ENCODE measurements at places on chromosomes 1 and 21.

- DNase-seq = no peak
Observed at GRCh38 chr1:175015243-175015642, 8.0 kb downstream of the MRPS14 start.

GRCh38 chr1:63651161-63651701, 58.0 kb downstream of the PGM1 start:
- DNase-seq = peak; percentile 61

DNA sequence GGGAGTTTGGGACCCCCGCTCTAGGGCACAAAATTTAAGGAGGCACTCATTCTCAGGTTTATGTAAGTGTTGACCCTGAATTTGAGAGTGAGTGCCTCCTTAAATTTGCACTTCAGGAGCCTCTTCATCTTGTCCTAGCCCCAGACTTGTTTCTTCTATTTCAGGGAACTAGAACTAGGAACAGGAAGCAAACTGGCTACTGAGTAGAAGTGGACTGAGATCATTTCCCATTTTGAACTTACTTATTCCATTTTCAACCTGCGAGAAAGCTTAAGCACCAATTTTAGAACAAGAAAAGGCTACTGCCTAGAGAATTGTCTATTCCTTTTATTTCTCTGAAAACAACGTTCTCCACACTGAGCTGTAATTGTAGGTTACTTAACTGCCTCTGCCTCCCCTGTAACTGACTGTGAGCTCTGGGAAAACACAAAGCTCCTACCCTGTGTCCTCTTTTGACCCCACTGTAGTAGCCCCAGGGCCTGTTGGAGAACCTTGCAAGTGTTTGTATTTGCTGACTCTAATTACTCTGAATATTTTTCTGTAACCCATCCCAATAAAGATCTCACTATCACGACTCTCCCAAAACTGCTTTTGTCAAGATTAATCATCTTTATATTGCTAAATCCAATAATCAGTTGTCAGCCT, 2.5 kb downstream of the PPT1 start:
- DNase-seq = no peak

GRCh38 chr21:17813353-17813752, 5.8 kb downstream of the C21orf91 start:
- DNase-seq = no peak

DNA sequence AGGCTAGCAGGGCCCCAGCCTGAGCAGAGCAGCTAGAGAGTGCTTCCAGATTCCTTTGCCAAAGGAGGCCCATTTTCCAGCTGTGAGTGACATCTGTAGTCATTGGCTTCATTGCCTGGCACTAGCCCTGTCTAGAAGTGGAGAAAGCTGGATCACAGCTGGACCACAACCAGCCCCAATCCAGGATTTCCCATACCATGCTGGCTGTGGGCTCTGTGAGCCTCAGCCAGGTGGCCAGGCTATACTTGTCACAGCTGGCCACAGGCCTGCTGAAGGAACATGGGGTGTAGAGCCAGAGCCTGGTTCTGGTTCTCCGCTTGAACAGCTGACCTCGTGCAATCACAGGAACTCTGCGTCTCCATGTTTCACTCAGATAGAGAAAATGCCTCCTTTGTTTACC, 36.6 kb downstream of the RIMKLA start:
- no peak for DNase-seq

DNA sequence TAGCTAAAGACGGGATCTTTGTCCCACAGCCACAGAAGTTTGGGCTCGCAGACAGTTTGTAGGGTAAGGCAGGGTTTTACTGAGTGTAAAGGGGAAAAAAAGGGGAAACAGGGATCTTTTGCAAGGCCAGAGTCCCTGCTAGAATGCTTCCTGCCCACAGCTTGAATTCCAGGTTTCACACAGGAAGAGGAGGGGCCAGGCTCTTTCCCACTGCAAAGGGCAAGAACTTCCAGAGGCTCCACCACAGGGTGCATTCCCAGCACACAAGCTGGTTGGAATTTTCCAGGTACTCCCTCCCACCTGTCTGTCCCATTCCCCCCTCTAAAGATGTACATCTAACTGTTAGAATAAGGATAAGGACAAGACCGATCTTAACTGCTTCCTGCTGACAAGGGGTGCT, 1126.9 kb downstream of the KCNT2 start:
- DNase-seq = no peak

GRCh38 chr21:44880405-44881197, 7.1 kb upstream of the PTTG1IP start:
- DNase-seq = no peak

DNA sequence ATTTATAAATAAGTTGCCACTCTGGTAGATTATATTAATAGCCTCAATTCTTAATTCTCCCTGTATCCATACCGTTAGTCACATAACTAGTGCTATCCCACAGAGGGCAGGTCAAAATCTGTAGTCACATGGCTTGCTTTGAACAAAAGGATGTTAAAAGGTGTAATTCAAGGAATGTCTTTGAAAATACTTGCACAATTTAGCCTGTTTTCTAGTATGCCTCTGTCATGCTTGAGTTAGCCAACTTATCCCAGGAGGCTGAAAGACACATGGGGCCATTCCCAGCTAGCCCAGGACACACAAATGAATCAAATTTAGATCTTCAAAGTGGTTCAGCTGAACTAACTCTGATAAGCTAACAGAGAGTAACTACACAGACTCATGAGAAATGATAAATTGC, 758.5 kb upstream of the NEGR1 start:
- DNase-seq = no peak

- no peak for DNase-seq
Observed at GRCh38 chr21:25931765-25932164, 197.0 kb downstream of the GABPA start.

- DNase-seq = no peak
Observed at GRCh38 chr1:20840731-20841130, 53.6 kb upstream of the HP1BP3 start.

DNA sequence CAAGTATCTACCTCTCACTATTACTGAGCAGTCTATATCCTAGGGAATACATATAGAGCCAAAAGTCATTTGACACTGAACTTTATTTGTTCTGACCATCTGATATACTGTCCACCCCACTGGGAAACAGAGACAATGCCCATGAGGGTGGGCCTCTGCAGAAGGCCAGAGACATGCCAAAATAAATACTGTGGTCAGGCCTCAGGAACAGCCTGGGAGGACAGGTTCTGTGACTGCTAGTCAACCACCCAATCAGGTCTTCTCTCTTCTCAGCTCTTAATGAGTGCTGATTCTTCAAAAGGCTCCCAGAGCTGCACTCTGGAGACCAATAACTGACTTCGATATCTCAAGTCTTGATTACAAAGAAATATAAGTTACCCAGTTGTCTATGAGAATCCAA, 5.5 kb upstream of the ANKRD35 start:
- no peak for DNase-seq

- DNase-seq = no peak
Observed at GRCh38 chr1:161494091-161494735, 11.0 kb upstream of the FCGR2A start.

DNA sequence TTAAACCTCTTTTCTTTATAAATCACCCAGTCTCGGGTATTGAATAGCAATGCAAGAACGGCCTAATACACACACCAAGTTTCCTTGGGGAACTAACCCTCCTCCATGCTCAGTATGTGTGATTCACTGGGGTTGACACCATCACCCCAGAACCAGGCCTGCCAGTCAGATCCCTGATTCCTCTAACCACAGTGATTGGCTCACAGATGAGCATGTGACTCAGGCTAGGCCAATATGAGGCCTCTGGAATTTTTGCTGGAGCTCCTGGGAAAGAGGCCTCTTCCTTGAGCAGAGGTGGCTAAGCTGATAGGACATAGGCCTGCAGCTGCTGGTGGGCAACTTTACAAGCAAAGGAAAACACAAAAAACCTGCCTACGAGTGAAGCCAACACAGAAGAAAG, 74.7 kb upstream of the ZBTB40 start:
- no peak for DNase-seq

GRCh38 chr1:219427989-219428388, 184.9 kb downstream of the ZC3H11B start:
- no peak for DNase-seq

DNA sequence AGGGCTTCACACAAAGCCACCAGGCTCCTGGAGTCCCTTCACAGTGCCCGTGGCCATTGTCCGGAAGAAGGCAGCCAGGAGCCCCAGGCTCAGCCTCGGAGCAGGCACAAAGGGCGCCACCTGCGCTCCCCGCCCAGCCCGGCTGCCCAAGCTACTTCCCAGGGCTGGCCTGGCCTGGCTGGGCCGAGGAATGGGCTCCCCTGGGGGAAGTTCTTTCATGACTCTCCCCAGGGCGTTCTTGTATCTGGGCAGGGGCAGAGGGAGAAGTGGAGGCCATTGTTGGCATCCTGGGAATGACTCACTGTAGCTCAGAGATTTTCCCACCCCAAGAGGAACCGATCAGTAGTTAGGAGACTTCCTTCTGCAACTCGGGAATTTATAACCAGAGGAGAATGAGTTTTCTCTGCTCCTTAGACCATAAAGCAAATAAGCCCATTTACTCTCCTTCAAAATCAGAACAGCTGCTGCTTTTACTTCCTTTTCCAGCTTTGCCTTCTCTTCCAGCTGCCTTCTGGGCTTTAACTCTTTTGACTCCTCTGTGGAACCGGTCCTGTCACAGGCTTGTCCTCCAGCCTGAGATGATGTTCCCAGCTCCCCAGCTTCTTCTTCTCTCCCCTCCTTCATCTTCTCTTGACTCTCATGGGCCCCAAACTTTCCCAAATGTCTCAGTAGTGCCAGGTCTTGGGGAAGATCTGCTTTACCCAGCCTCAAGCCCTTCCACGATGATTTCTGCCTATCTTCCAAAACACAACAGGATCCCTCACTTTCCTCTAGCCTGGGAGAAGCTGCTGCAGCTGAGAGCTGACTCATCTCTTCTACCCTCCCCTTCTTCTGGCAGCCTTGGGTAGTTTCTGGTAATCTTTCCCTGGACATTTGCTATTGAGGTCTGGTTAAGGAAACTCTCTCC, 118.7 kb upstream of the CD34 start:
- DNase-seq = no peak

DNA sequence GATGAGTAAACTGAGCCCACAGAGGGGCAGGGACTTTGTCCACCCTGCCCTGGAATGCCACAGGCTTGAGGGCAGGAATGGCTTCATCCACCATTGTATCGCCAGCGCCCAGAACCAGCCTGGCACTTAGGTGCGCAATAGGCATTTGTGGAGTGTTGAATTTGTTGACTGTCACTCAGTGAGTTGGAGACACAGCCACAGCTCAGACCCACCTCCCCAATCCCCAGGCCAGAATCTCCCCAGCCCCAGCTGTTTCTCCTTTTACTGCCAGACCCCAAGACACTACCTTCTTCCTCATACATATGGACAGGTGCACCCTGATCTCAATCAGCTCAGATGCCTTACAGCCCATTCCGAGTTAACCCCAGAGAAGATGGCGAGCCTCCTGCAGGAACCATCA, 674.5 kb downstream of the MATN1 start:
- no peak for DNase-seq

DNA sequence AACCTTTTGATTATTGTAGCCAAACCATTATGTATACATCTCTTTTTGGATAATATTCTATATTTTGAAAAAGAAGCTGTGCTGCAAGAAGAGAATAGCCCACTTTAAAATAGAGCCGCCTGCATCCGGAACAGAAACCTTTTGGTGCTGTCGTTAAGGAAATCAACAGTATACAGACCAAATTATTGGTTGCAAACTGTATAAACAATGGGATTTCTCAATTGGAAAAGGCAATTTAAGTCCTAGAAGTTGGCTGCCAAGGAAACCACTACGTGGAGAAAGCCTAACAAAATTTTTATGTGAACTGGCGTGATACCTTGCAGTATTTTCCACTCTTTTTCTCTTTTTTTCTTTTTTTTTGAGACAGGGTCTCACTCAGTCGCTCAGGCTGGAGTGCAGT, 25.8 kb downstream of the DESI2 start:
- no peak for DNase-seq
